ENCODE measurements at places on chromosomes 7 and 10.

DNA sequence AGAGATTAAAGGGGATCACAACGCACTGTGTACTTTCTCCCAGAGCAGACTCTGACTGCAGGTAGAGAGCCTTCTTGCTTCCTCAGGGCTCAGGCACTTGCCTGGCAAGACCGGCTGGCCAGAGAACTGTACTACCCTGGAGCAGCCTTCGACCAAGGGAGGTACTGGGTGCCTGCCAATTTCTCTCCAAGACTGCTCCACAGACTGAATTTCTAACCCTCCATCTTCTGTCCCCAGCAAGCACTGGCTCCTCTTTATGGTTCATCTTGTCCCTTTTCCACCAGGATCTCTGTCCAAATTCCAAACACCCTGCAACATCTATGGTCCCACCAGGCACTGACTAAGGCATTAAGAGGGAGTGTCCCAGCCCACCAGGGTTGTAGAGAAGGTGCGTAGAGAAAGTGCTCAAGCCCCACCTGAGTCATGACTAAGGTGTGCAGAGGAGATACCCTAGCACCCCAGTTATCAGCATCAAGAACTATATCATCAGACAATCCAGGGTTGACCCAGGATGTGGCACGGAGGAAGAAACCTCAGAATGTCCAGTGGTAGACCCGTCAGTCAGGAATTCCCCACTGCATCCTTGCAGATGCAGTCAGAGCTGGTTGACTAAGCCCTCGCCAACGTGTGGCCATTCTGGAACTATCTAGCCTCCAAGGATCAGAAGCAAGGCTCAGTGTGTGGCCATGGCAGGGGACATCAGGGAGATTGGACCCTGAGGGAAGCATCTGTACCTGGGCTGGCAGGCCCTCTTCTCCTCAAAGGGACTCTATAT, 60.9 kb upstream of the CAMK2B start:
- DNase-seq = no peak

- DNase-seq = no peak
Observed at GRCh38 chr10:128081720-128082119, 44.5 kb downstream of the MKI67 start.

DNA sequence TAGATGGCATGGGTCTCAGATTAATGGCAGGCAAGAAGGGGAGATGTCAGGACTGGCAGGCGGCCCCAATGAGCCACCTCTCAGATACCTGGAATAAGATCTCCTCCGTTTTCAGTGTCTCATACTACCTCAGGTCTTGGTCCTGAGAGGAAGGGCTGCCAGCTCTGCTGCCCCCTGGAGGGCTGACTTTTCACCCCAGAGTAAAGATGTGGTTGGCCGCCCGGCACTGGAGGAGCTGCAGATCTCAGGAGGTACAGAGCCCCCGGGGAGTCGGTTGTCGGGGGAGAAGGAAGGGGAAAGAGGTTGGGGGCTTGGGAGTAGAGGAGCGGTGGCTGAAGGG, 642 bp upstream of the COL13A1 start:
- peak; percentile 52 for DNase-seq

GRCh38 chr10:79333513-79333912, 13.8 kb upstream of the PPIF start:
- DNase-seq = no peak

- DNase-seq = no peak
Observed at GRCh38 chr7:15626041-15626440, 60.4 kb downstream of the MEOX2 start.

DNA sequence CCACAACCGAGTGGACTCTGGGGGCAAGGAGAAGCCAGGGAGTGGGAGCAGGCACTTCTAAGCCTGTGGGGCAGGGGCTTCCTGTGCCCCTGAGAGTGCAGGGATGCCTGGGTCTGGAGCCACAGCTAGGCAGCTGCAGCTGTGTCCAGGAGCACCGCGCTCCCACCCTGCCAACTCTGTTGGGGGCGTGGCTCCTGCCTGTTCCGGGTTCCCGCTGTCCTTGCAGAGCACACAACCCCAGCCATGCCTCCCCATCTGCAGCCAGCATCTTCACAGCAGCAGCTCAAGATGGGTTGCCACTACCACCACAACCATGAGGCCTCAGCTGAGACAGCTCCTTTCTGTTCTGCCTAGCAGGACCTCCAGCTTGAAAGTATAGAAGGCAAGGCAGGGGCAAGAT, 8.6 kb downstream of the PAX4 start:
- no peak for DNase-seq

- no peak for DNase-seq
Observed at GRCh38 chr10:33566426-33566825, 232.0 kb upstream of the NRP1 start.

GRCh38 chr10:77922566-77923179, 3.9 kb downstream of the DLG5 start:
- no peak for DNase-seq

DNA sequence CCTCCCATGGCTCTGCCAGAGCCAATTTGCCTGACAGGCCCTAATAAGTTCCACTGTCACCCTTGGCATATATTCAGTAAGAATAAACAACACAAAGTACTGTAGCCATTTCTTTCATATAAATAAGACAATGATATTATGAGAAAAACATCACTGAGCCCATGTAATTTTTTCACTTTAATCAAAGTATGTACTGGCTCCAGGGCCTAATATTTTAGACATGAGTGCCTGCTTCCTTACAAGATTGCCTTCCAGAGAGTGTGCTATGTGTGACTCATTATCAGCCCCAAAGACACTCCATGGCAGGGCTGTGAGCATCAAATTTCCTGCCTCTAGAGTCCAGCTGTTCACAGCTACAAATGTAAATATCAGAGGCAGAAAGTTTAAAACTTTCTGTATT, 297.6 kb downstream of the LHFPL3 start:
- DNase-seq = no peak

- DNase-seq = no peak
Observed at GRCh38 chr7:49878089-49878488, 104.7 kb downstream of the VWC2 start.

DNA sequence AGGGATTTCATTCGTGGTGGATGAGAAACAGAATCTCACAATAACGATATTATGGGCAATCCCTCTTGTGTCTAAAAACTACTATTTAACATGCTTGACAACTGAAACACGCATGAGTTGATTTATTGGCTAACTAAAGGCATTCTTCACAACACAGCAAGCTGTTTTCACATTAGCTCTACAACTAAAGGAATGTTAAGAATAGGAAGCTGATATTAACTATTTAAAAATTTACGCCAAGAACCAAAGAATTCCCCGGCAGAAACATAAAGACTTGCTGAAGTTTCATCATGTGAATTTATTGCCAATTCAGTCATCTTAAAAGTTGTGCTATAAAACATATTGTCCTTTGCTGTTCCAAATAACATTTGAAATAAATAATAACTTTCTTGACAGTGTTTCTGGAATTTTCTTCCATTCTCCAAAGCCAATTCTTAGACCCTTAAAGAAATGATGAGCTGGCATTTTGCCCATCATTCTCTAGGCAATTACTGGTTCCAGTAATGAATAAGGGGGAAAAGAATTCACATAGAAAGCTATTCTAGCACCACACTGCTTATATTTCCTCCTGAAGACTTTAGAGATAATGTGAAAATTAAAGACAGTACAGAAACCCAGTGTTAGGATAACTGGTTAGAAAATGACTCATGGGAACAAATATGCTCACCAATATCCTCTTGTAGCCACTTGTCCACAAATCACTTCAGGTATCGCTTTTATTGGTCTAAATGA, 233.1 kb downstream of the PARD3 start:
- peak; percentile 49 for DNase-seq

DNA sequence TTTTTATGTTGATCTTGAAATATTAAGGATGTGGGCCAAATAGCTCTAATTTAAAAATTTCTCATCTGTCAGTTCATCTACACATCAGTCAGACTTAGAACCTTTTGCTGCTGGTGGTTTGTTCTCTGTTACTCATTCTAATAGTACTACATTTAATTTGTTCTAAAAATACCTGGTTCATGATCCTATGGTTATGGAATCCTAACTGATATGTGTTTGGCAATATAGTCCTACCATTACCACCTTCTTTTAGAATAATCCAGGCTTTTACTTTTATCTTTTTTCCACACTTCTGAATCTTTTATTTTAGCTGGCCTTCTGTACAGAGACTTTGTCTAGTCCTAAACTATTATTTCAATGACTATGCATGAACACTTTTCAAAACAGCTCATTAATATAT, 116.9 kb downstream of the SVOPL start:
- DNase-seq = no peak

DNA sequence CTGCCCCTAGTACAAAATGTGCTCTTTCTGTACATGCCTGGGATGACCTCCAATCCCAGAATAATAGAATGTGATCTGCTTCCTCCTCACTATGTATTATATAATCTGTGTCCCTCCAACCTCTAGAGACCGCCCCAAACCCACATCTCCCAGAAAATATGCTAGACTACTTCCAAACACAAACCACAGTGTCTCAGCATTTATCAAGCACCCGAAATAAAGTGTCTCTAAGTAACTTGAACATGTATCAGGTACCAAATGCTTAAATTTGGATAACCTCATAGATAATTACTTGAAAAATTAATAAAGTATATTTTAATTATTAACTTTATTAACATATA, 16.1 kb downstream of the LYZL1 start:
- no peak for DNase-seq

DNA sequence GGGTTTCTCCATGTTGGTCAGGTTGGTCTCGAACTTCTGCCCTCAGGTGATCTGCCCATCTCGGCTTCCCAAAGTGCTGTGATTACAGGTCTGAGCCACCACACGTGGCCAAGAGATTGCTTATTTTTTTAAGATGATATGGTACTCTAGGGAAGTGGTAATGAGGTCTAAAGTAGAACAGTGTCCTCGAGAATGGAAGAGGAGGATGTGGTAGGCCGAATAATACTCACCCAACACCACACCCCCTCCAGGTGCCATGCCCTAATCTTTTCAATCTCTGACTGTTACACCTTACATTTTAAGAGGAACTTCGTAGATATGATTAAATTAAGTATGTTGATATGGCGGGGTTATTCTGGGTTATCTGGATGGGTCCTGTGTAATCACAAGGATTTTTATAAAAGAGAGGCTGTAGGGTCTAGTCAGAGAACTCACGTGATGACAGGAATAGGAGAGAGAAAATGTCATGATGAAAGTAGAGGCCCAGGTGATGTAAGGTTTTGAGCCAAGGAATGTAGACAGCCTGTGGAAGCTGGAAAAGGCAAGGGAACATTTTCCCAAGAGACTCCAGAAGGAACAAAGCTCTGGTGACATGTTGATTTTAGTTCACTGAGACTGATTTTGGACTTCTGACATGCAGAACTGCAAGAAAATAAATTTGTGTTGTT, 29.5 kb downstream of the CDK13 start:
- no peak for DNase-seq

GRCh38 chr10:23116486-23117205, 21.3 kb downstream of the MSRB2 start:
- DNase-seq = no peak

GRCh38 chr10:104666106-104666505, 25.0 kb downstream of the SORCS3 start:
- DNase-seq = no peak

- no peak for DNase-seq
Observed at GRCh38 chr7:49839863-49840645, 66.6 kb downstream of the VWC2 start.

GRCh38 chr7:111998326-111998725, 207.9 kb downstream of the DOCK4 start:
- no peak for DNase-seq

- DNase-seq = no peak
Observed at GRCh38 chr10:36492590-36493515, 632.5 kb upstream of the ANKRD30A start.

- no peak for DNase-seq
Observed at GRCh38 chr7:98315318-98315993, 34.0 kb downstream of the BRI3 start.

DNA sequence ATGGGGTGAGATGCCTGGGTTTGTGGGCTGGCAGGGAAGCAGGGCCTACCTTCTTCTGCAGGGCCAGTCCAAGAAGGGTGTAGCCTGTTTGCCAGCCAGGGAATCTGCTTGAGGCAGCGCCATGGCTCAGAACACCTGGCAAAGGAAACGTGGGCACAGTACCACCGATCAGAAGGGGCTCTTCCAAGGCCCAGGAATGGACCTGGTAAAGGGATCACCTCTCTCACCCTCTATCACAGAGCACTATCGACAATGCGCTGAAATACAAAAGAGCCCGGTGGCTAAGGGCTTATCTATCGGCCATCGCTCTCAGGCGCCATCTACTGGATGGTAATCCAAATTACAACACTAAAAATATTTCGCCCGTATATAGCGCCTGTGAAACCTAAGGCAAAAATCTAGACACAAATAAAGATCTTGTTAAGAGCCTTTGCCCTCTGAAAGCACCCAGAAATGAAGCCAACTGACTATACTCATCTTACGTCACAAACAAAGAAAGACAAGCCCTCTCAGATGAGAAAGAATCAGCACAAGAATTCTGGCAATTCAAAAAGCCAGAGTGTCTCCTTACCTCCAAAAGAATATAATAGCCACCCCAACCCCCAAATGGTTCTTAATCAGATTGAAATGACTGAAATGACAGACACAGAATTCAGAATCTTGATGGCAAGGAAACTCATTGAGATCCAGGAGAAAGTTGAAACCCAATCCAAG, 217.8 kb upstream of the HPS1 start:
- DNase-seq = peak; percentile 17

- DNase-seq = peak; percentile 61
Observed at GRCh38 chr10:5538446-5538845, 13.7 kb downstream of the CALML3 start.

GRCh38 chr7:638256-639011, 88.1 kb upstream of the DNAAF5 start:
- no peak for DNase-seq

DNA sequence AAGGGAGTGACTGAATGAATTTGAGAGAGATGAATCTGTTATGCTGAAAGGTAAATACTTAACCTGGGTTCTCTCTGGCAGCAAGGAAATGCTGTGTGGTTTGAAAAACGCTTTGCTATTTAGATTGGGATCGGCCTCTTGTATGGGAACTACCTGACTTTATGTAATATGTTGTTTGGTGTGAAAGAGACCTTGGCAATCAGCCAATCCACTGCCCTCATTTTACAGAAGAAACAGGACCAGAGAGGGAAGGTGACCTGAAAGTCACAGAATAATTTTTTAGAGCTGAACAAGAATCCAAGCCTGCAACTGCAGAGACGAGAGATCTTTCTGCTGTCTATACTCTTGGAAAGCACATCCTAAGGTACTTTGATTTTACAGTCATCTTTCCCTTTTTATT, 1.0 kb downstream of the BUD31 start:
- no peak for DNase-seq

GRCh38 chr7:25262586-25262985, 34.3 kb upstream of the NPVF start:
- peak; percentile 46 for DNase-seq

Data from fibroblast of villous mesenchyme (primary cell).